ENCODE measurements at places on chromosomes 5 and 9. TPM values are rescaled to one million over a fixed set of nuclear protein-coding genes. Genes with fewer than 3 reads are reported as not detected.

DNA sequence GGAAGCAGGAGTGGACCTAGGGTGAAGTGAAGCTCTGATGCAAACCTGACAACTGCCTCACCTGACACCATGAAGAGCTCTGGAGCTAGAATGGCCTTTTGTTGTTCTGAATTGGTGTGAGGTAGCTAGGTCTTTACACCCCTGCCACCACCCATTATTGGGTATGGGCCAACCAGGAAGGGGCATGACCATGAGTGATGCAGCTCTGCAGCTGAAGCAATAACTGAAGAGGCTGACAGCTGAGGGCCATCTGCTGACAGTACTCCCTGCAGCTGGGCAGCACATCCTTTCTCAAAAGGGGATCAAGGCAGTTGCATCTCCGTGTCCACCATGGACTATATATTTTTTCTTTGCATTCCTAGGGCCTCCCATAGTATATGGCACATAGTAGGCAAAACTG lies 87.0 kb upstream of the TLE1 start:
- H3K36me3 ChIP-seq = no peaks in the 10 kb centered on the region
- no peak overlapping the region for H3K27ac ChIP-seq
- DNase-seq = no peak

GRCh38 chr5:91101600-91102379 lies 281.3 kb downstream of the ARRDC3 start:
- H3K36me3 ChIP-seq = no peaks in the 10 kb centered on the region
- peaks cover 3% of the 10 kb centered on the region for H3K4me1 ChIP-seq
- no peak overlapping the region for H3K4me3 ChIP-seq

SPATA31C2 gene
- 3.6 TPM for total RNA-seq

GRCh38 chr5:109250533-109251329 lies 159.0 kb downstream of the PJA2 start:
- H3K27me3 ChIP-seq = no peaks in the 10 kb centered on the region
- no peak overlapping the region for H3K4me3 ChIP-seq
- DNase-seq = no peak
- H3K27ac ChIP-seq = no peak overlapping the region
- no peaks in the 10 kb centered on the region for H3K36me3 ChIP-seq
- no peaks in the 10 kb centered on the region for H3K4me1 ChIP-seq

DNA sequence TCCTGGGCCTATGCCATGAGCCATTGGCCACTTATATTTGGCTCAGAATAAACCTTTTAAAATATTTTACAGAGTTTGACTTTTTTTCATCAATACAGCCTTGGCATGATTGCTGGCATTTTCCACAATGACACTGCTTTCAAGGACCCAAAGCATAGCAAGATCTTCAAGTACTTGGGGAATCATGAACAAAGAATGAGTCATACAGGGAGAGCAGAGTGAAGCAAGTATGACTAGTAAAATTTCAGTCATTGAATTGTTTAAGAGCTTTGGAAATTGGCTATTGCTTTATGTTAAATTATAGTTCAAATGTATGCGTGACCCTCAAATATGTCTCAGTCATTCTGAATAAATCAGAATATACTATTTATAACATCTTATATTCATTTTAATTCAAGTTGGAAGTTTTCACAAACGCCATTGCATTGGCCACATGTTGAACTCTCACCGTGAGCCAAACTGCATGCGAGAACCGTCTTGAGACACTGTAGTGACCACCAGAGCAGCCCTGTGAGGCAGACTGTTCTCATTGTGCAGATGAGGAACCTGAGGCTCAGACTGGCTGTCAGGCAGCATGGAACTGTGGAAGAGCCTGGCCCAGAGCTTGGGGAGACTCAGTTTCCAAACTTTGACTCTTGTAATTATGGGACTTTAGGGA lies 52.9 kb downstream of the GDNF start:
- H3K4me1 ChIP-seq = no peaks in the 10 kb centered on the region
- no peak overlapping the region for H3K27ac ChIP-seq
- no peaks in the 10 kb centered on the region for H3K36me3 ChIP-seq
- H3K27me3 ChIP-seq = no peaks in the 10 kb centered on the region
- no peak for DNase-seq

GRCh38 chr9:135240871-135241311 lies 153.4 kb downstream of the OLFM1 start:
- no peaks in the 10 kb centered on the region for H3K27me3 ChIP-seq
- no peak overlapping the region for H3K27ac ChIP-seq
- H3K4me3 ChIP-seq = no peak overlapping the region
- no peaks in the 10 kb centered on the region for H3K4me1 ChIP-seq
- no peak for DNase-seq

CCL28 gene
- total RNA-seq = 7.6 TPM

DNA sequence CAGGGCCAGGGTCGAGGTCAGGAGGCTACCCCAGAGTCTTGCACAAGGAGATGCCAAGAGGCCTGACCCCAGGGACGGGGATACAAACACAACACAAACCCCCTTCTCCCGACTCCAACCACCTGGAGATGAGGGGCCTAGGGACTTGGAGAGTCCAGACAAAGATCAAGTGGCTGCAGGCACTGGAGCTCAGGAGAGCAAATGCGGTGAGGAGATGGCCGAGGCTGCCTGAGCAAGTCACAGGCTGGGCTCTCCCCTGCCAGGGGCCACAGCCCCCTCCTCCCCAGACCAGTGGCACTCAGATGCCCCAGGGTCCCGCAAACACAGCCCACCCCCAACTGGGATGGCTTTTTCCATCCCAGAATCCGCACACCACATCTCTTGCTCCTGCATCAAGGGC lies 15.8 kb downstream of the SH3GLB2 start:
- peaks cover 11% of the 10 kb centered on the region for H3K4me1 ChIP-seq
- no peaks in the 10 kb centered on the region for H3K36me3 ChIP-seq
- no peak overlapping the region for H3K4me3 ChIP-seq
- no peak for DNase-seq
- H3K27me3 ChIP-seq = no peaks in the 10 kb centered on the region

PCDHA1 gene
- total RNA-seq = 2.6 TPM

DNA sequence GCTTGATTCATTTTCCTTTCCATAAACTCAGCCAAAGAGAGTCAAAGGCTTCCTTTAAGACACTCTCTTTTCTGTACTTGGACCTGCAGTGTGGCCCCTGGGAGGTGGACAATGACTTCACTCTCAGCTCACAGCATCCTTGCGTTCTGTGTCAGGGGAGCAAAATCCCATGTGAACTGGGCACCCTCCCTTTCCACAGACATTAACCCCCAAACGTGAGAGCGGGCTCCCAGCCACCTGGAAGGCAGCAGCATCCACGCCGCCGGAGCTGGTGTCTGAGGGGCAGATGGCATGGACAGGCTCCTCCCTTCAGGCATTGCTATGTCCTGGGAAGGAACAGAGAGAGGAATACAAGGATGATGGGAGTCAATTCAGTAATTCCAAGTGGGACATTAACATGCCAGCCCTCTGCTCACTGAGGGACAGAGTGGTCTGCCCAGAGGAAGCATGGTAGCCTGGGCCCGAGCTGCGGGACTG lies 39.5 kb downstream of the TRIP13 start:
- H3K4me1 ChIP-seq = peaks cover 2% of the 10 kb centered on the region
- H3K36me3 ChIP-seq = no peaks in the 10 kb centered on the region
- DNase-seq = no peak
- H3K27ac ChIP-seq = no peak overlapping the region
- H3K4me3 ChIP-seq = no peak overlapping the region

STPG3 gene
- total RNA-seq = 14.6 TPM

- DNase-seq = no peak
- H3K4me1 ChIP-seq = no peaks in the 10 kb centered on the region
- H3K4me3 ChIP-seq = no peak overlapping the region
- no peaks in the 10 kb centered on the region for H3K36me3 ChIP-seq
Measured at GRCh38 chr5:128355961-128356360, 182.1 kb downstream of the FBN2 start.

DNA sequence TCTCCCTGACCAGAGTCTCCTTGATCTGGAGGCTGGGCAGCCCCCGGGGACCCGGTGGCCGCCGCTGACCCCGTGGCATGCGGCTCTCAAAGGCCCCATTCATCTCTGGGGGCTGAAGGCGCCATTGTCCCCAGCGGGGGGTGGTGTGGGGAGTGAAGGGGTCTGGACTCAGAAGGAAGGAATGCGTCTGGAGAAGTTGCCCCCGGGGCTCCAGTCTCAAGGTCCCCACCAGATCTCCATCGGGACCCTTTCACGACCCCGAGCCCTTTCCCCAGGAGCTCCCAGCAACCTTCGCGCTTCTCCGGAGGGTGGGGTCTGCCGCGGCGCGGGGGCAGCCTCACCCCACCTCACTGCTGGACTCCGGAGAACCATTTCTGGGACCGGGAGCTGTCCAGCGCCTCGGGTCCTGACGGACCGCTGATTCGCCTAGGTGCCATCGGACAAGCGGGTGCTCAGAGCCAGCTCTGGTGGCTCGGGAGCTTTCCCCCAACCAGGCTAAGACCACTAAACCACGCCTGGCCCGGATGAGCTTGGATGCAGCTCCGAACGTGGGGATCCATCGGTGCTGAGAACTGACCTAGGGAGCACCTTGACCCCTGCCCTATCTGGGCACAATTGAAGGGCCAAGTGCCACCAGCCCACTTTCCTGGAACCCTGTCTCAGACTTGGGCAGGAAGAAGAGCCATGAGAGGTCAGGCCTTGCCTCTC lies 5.1 kb upstream of the PCDH1 start:
- no peak overlapping the region for H3K27ac ChIP-seq
- no peaks in the 10 kb centered on the region for H3K36me3 ChIP-seq
- DNase-seq = peak; percentile 58
- H3K4me1 ChIP-seq = peaks cover 18% of the 10 kb centered on the region
- no peak overlapping the region for H3K4me3 ChIP-seq
- no peaks in the 10 kb centered on the region for H3K27me3 ChIP-seq

GRCh38 chr9:124553738-124554137 lies 46.5 kb upstream of the NR5A1 start:
- H3K27ac ChIP-seq = no peak overlapping the region
- no peak overlapping the region for H3K4me3 ChIP-seq
- no peaks in the 10 kb centered on the region for H3K4me1 ChIP-seq
- no peaks in the 10 kb centered on the region for H3K36me3 ChIP-seq
- no peak for DNase-seq

MEF2C gene
- 53.1 TPM for total RNA-seq

QRFP gene
- 0.24 TPM for total RNA-seq

- H3K4me3 ChIP-seq = no peak overlapping the region
- H3K36me3 ChIP-seq = no peaks in the 10 kb centered on the region
- no peak overlapping the region for H3K27ac ChIP-seq
- H3K27me3 ChIP-seq = no peaks in the 10 kb centered on the region
- DNase-seq = no peak
- H3K4me1 ChIP-seq = no peaks in the 10 kb centered on the region
Measured at GRCh38 chr5:1791176-1791575, 8.5 kb downstream of the MRPL36 start.

RIMOC1 gene
- 19.6 TPM for total RNA-seq

DNA sequence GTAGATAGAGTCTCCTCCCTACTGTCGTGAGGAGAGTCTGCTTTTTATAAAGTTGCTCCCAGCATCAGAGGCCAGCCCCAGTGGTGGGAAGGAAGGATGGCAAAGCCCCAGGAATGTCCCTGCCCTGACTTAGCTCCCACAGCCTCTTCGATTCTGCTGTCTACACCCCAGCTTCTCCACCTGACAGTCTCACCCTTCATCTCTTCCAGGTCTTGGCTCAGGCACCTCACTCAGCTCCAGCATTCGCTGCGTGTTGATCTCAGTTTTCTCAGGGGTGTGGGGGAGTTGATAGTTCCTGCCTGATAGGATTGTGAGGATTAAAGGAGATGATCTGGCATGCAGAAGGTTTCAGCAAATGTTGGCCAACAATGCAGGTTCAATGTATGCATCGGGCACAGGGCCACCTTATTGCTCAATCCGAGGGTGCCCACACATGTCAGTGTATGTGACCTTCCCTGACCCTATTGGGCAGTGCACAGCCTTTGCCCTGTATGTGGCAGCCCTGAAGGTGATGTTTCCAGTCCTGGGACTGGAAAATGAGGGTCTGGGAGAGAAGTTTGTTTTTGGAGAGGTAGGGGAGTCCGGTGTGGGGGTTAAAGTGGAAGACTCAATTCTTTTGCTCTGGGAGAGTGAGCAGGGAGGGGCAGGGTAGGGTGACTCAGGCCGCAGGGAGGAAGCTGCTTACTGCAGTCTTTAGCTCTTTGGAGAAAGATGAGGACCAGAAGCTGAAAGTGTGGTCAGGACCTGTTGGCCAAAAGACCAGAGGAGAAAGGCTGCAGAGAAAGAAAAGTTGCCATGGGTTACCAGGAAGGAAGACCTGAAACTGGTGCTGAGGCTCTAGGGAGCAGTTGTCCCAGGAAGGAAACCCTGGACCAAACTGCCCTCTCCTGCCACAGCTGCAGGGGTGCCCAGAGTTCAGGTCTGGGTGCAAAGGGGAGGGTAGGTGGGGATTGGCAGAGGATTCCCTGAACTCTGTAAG lies 153.2 kb downstream of the MACROH2A1 start:
- H3K27me3 ChIP-seq = no peaks in the 10 kb centered on the region
- H3K4me3 ChIP-seq = no peak overlapping the region
- no peaks in the 10 kb centered on the region for H3K36me3 ChIP-seq
- no peak overlapping the region for H3K27ac ChIP-seq
- no peaks in the 10 kb centered on the region for H3K4me1 ChIP-seq

DNA sequence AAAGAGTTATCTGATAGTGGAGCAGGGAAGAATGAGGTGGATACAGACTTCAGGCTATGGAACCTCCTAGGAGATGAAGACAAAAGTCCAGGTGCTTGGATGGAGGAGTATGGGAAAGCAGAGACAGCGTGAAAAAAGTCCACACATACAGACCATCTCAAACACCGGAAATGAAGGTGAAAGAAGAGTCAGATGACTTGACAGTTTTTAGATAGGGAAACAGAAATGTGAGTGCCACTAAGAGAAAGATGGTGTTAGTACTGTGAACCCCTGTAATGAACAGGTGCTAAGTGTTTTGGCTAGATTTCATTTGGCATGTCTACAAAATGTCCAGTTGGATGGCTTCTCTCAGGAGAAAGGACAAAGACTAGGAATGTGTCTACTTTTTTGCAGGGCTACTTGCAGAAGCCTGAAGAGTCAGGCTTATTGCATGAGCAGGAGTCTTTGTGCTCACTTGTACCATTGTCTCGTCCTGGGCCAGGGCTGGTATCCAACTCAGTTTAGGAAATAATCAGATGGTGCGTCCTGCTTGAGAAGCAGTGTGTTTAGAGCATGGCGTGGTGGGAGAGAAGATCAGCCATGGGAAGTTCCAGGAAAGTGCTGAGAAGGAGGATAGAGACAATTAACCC lies 90.6 kb upstream of the STARD4 start:
- no peaks in the 10 kb centered on the region for H3K4me1 ChIP-seq
- no peaks in the 10 kb centered on the region for H3K36me3 ChIP-seq
- H3K4me3 ChIP-seq = no peak overlapping the region

GRCh38 chr5:84016085-84016484 lies 295.4 kb upstream of the HAPLN1 start:
- no peaks in the 10 kb centered on the region for H3K4me1 ChIP-seq
- no peak for DNase-seq
- H3K27ac ChIP-seq = no peak overlapping the region

- no peak overlapping the region for H3K27ac ChIP-seq
- H3K4me1 ChIP-seq = no peaks in the 10 kb centered on the region
- DNase-seq = no peak
Measured at GRCh38 chr5:141211-141610, 49.2 kb downstream of the PLEKHG4B start.
